ENCODE measurements at places on chromosomes 3 and 15.

DNA sequence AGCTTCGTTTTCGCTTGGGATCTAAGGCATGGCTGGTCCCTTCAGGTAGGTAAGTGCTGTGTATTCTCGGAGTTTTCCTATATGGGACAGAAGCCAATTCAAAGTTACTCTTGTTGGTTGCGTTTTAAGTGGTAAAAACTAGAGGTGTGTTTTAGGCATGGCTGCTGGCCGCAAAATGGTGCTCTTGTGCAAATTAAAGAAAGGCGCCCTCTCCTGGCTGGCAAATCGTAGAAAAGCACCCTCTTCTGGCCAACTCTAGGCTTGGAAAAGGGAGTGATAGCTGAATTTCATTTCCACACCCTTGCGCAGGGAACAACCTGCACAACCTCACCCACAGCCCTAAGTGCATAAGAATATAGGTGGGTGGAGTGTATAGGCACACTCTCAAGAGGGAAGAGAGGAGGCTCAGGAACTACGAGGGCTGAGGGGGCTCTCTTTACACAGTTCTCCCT, 23.5 kb downstream of the DRD3 start:
- DNase-seq: no peak

GRCh38 chr3:59798372-59799086, 748.7 kb upstream of the CFAP20DC start:
- no peak for DNase-seq

DNA sequence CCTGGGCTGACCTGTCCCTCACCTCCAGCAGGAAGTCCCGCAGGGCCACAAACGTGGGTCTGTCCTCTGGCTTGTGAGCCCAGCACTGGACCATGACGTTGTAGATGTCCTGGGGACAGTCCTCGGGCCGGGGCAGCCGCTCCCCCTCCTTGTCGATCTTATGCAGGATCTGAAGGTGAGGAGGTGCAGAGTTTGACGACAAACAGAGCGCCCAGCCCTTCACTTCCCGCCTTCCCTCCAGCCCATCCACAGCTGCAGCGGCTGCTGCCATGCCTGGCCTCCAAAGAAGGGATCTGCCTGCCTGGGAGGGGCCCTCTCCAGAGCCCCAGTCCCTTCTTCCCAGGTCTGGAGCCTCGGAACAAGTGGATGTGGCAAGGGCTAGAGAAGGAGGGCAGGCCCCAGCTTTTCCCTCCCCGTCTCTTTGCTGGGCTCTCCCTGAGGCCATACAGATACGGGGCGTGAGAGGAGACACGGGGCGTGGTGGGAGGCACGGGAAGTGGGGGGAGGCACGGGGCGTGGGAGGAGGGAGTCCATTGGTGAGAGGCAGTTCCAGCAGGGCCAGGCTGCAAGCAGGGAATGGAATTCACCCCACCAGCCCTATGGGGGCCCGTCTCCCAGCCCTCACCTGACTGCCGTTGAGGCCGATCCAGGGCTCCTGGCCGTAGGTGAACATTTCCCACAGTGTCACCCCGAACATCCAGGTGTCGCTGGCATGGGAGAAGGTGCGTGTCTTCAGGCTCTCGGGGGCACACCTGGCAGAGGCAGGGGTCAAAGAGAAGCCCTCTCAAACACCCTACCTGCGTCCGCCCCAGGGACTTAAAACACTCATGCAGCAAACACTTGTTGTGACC, 29.7 kb downstream of the TNK2 start:
- no peak for DNase-seq

GRCh38 chr3:15651396-15651795, 49.9 kb downstream of the BTD start:
- DNase-seq: no peak

DNA sequence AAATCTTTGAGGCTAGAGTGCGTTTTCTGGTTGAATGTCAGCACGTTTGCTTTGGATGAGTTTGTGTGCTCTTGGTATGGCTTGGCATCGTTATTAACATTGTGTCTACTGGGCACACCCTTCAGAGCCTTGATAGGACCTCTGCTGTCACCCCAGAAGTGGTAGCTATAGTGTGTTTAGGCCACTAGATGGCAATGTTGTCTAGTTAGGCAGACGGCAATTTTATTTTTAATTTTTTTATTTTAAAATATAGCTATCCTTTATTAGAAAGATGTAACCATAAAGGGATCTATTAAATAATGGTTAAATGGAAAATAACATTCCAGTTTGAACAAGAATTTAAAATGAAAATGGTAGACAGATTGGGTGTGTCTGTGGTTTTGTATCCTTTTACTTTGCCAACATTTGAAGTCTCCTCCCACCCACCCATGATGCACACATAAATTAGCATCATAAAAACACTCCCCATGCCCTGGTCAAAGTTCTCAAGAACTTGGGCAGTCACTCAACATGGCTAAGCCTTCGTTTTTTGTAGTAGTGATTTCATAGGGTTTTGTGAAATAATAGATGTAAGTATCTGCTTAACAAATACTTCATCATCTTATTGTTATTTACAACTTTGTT, 200.7 kb downstream of the KCNH8 start:
- DNase-seq: peak; percentile 2

DNA sequence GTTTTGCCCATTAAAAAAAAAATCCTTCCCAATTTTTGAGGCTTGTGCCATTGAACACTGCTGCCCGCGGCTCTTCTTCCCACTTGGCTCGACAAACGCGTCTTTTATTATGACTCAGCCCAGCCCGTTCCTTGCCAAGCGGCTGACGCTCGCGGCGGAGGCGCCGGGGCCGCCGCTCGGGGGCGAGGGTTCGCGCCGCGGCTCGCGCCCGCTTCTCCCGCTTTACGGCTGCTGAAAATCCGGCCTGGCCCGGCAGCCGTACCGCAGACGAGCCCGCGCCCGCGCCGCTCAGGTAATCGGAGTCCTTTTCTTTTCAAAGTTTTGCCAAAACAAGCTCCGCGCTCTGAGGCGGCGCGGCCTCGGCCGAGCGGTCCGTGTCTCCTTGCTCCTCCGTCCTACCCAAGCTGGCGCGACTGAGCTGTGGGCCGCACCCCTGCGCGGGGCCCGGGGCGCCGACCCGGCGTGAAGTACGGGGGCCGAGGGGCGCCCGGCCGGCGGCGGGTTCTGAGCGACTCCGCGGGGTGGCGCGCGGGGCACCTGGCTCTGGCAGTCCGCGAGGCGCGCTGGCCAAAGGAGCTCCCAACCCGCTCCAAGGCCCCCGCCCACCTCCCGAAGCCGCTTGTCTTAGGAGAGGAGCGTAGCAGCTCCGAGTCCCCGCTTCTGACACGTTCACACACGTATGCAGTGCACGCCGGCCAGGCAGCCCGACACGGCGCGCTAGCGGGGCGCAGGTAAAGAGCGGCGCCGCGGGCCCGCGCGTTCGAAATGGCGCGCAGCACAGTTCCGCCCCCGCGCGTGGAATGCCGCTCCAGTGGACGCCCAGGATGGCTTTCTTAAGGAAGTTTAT, 418.2 kb upstream of the NAALADL2 start:
- peak; percentile 62 for DNase-seq
